Type B pancreatic cell (in vitro differentiated cells): ENCODE measurements at places on chromosomes 12 and 14. TPM values are rescaled to one million over a fixed set of nuclear protein-coding genes. Genes with fewer than 3 reads are reported as not detected.

- no peak for DNase-seq
- H3K4me3 ChIP-seq: peak overlapping the region; percentile 84
- no peaks in the 10 kb centered on the region for H3K36me3 ChIP-seq
Observed at GRCh38 chr14:104136472-104137296, 1.7 kb upstream of the KIF26A start.

- H3K27ac ChIP-seq: no peak overlapping the region
- no peaks in the 10 kb centered on the region for H3K4me1 ChIP-seq
- no peak for DNase-seq
Observed at GRCh38 chr12:72053604-72054003, 115.0 kb downstream of the TPH2 start.

GRCh38 chr14:75328558-75329155 is 50.0 kb downstream of the FOS start:
- H3K27ac ChIP-seq: peak overlapping the region; percentile 22
- peaks cover 7% of the 10 kb centered on the region for H3K4me1 ChIP-seq
- H3K36me3 ChIP-seq: no peaks in the 10 kb centered on the region
- H3K4me3 ChIP-seq: no peak overlapping the region
- no peaks in the 10 kb centered on the region for H3K27me3 ChIP-seq
- no peak for DNase-seq

GALNT9 gene
- total RNA-seq: 1.6 TPM in 1 of 2 replicates, not detected in the other

GRCh38 chr14:23137813-23138535 is 18.9 kb upstream of the CEBPE start:
- H3K27ac ChIP-seq: no peak overlapping the region
- no peak for DNase-seq
- no peak overlapping the region for H3K4me3 ChIP-seq
